ENCODE measurements at places on chromosomes 1 and 21.

- no peak for DNase-seq
These were observed 1.1 kb downstream of the KLHDC9 start for GRCh38 chr1:161099090-161099802.

DNA sequence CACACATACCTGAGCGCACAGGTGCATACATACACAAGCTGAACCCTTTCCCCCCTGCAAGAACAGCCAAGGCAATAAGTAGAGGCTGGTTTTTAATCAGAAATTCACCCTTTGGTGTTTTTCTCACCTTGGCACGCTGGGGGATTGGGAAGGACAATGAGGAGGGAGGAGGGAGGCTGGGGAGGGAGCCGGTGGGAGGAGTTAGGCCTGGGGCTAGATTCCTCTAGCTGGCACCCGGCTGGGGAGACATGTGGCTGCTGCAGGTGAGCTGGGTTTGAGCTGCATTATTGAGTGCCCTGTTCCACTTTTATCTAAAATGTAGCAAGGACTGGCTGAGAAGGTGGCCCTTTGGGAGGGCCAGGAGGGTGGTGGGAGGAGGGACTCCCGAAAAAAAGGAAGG lies 97.8 kb upstream of the CSF3R start:
- no peak for DNase-seq

DNA sequence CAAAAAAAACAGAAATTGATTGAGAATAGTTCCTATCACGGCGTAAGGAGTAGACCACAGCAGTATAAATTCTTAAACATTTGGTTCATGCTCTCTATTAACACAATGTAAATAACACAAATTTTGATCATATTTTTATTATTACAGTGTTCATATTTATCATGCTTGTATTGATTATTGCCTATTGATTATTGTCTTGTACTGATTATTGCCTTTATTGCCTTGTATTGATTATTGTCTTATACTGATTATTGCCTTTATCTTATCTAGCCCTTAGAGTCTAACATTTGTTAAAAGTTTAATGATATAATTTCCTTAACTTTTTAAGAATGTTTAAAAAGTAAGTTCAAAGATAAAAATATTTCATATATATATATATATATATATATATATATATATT lies 460.7 kb downstream of the KCNT2 start:
- DNase-seq, result no peak

DNA sequence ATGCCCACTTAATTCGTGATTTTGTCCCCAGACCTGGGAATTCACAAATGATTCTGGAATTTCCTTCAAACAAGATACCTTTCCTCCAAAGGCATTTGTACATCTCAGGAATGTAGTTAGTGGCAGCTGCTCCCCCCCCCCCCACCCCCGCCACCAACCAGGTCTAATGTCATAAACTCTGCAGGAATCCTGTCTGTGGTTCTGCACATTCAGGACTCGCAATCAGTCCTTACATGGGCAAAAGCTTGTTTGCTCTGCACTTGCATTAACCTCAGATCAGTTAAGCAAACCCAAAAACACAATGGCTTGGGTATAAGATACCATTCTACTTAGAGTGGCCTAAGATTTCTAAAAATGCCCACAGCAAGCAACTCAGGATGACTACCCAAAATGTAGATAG lies 143.8 kb downstream of the TGFB2 start:
- DNase-seq, result no peak

DNA sequence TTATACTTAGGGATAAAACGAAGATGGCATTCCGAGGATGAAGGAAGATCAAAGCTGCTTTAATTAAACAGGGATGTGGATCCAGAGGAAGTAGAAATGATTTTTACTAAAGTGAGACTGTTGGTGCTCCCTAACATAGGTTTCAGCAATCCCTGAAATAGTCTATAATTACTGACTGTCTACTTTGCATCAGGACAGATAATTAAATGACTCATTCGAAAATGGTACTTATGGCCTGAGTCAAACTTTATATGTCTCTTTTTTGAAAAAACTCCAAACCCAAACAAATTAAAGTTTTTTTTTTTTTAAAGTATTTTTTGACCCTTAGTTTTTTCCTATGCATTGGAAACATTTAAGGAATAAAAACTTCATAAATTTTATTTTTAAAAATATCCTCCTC lies 90.3 kb downstream of the LYST start:
- no peak for DNase-seq

- DNase-seq, result no peak
These were observed 157.7 kb downstream of the LYPLAL1 start for GRCh38 chr1:219331424-219331823.

DNA sequence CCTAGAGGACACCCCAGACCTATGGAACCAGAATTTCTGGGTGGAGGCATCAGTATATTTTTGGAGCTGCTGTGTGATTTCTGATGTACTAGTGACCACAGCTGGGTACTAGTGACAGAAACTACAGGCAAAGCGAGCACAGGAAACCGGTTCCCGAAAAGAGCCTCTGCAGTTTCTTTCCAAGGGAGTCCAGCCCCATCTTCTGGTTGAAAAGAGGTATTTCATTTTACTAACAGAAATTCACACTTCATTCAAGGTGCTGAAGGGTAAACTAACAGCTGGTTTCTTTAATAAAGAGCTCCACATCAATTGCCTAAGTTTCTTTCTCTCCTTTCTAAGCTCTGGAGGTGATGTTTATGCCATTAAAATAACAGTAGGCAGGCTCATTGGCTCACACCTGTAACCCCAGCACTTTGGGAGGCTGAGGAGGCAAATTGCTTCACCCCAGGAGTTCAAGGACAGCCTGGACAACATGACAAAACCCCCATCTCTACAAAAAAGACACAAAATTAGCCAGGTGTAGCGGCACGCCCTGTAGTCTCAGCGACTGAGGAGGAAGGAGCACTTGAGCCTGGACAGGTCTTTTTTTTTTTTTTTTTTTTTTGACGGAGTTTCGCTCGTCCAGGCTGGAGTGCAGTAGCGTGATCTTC lies 22.0 kb downstream of the THAP3 start:
- DNase-seq, result peak; percentile 63

DNA sequence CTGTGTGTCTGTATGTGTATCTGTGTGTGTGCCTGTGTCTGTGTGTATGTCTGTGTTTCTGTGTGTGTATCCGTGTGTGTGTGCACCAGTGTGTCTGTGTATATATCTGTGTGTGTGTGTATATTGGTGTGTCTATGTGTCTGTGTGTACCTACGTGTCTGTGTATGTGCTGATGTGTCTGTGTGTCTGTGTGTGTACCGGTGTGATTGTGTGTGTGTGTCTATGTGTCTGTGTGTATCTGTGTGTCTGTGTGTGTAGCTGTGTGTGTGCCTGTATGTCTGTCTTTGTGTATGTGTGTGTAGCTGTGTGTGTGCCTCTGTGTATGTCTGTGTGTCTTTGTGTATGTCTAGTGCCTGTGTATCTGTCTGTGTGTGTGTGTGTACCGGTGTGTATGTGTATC lies 32.0 kb downstream of the CAMK2N1 start:
- DNase-seq, result no peak

- no peak for DNase-seq
These were observed 148.8 kb upstream of the CAMK1G start for GRCh38 chr1:209434631-209435217.

DNA sequence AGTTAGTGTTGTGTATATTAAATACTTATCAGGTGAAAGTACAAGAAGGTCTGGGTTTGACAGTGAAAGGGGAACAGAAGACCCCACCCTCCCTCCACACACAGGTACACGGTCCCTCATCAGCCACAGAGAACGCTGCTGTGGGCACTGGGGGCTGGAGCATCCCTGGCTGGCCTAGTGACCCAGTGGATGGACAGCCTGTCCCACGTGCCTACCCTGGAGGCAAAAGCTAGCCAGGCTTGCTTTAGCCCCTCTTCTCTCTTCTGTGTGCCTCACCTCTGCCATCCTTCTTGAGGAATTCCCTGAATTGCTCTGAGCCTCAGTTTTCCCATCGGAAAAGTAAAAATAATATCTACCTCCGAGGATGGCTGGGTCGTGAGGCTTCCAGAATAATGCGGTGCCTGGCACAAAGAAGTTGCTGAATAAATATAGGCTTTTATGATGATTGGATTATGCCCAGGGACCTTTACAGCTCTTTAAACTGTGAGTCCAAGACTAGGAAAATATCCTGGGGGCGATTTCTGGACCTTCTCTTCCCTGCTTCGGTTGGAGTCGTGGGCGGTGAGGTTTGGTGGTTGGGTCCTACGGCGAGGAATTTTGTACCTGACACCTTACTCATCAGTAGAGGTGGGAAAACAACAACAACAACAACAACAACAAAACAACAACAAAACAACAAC lies 918 bp downstream of the IFNLR1 start:
- DNase-seq, result no peak

DNA sequence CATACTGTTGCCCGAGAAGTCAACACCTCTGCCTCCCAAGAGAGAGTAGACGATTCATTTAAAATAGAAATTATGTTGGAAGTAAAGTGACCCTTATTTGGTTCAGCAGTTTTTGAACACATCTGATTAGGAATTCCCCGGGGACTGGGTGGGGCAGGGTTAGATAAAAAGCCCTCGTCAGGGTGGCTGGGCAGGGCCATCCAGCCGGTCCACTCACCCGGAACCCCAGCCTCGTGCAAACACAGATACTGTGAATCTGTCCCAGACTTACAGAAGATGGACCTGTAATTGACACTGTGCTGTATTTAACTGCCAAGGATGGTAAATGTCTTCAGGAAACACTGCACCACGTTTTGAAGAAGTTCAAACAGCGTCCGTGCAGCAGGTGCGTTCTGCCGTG lies 63.7 kb downstream of the PRDM16 start:
- no peak for DNase-seq

- DNase-seq, result peak; percentile 72
These were observed 25.6 kb downstream of the S100A10 start for GRCh38 chr1:151968058-151968457.

DNA sequence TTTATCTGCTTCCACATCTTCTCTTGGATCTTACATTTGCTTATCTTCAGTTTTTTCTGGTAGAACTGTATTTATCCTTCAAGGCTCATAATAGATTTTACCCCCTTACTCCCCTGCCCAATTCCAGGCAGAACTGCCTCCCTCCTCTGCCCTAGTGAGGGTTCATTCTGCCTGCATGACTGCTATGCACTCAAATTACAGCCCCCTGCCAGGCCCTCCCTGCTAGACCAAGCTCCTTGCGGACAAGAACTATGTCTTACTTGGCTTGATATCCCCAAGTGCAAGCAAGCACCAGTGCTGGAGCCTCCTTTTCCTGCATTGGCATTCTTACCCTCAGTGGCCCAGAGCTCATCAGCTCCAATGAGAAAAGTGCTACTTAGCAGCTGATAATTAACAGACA lies 18.1 kb downstream of the MAPKAPK2 start:
- no peak for DNase-seq

DNA sequence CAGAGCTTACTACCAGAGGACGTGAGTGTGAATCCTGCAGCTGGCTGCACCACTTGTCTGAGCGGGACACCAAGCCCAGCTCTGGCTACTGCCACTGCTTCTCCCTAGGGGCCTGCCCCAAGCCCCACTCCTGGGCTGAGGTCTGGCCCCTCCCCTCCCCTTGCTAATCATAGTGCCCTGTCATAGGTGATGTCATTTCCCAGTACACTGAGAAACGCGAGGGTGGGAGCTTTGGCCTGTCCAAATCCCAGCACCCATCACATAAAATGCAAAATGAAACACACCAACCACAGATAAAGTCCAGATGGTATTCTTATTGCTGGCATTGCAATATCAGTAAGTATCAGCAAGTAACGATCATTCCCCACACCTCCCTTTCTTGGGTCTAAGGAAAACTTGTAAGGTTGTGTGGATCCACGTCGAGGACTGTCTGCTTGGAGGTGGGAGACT lies 77.7 kb downstream of the TOMM20 start:
- DNase-seq, result peak; percentile 22

DNA sequence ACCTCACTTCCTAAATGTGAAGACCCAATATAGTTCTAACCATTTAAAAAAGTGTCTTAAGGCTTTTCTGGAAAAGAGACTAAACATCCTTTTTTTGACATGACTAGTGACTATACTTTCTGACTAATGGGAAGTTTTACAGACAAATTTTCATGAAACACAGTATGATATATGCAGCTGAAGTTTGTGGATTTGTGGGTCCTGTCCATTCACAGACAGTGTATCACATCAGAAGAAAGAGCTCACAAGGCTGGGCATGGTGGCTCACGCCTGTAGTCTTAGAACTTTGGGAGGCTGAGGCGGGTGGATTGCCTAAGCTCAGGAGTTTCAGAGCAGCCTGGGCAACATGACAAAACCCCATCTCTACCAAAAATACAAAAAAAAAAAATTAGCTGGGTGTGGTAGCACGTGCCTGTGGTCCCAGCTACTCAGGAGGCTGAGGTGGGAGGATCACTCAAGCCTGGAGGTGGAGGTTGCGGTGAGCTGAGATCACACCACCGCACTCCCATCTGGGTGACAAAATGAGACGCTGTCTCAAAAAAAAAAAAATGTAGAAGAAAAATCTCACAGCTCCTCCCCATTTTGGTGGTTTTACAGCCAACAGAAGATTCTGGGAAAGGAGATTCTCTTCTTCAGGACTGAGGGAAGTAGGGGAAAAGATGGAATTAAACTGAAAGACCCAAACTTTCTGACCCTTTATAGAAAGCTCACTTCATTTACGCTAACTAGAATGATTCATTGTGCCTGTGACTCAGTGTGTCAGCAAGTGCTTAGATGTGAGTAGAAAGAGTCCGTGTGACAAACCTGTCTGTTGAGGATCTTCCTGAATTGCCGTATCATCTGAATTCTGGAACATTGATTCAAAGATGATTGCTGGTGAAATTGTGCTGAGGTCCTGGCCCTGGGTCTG lies 15.2 kb upstream of the YRDC start:
- DNase-seq, result peak; percentile 76

DNA sequence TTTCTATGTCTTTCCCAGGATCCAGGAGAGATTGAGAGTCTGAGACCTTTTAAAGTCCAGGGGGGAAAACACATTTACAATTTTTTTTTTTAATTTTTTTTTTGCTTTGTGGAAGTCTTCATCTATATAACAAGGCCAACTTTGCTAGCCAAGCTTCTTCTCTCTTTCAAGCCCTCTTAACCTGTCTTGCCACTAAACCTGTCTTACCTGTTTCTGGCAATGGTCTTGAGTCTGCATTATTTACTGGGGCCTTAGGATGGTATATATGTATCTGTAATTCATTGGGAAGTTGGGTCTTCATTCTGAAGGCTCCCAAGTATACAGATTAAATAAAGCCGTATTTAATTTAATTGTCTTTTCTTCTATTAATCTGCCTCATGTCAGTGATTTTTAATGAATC lies 750.9 kb upstream of the B3GALT2 start:
- peak; percentile 34 for DNase-seq

DNA sequence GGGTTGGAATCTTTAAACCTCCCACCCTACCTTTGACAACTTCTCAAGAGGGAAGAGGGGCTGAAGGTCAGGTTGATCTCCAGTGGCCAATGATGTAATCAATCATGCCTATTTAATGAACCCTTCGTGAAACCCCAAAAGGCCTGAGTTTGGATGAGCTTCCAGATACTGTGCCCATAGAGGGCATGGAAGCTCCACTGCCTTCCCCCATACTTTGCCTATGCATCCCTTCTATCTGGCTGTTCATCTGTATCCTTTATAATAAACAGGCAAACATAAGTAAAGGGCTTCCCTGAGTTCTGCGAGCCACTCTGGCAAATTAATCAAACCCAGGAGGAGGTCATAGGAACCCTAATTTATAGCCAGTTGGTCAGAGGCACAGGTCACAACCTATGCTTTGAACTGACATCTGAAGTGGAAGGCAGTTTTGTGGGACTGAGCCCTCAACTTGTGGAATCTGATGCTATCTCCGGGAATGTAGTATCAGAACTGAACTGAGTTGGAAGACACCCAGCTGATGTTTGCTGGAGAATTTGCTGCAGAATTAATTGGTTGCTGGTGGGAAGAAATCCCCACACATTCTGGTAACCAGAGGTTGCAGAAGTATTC lies 24.8 kb downstream of the S100A10 start:
- DNase-seq, result no peak

Measured in epithelial cell of esophagus (primary cell).